ENCODE measurements at places on chromosomes 13 and 19. TPM values are rescaled to one million over a fixed set of nuclear protein-coding genes. Genes with fewer than 3 reads are reported as not detected.

DNA sequence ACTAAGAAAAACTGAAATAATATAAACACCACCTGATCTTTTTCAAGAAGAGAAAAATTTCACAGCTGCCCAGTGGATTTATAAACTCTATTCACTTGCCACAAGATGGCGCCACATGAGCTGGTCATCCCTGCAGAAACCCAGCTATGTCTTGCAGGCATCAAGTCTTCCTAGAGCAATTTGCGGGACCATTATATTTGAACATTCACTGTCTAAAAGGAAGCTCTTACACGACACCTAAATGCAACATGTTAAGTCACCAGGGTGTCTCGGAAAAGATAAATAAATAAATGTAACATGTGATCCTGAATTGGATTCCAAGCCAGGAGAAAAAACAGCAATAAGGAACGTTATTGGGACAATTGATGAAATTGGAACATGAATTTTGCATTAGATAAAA, 20.3 kb upstream of the AKT2 start:
- no peak for DNase-seq

- DNase-seq = no peak
These were observed 22.5 kb downstream of the GATAD2A start for GRCh38 chr19:19427944-19428343.

- DNase-seq = no peak
These were observed 95.3 kb upstream of the SLC15A1 start for GRCh38 chr13:98847780-98848179.

GRCh38 chr13:114179087-114179658, at the start of gene CFAP97D2:
Gene CFAP97D2 (plus strand): TSS chr13:114179257. CDS start chr13:114179331, 74 bp downstream.
- DNase-seq = no peak

SIGLEC10 gene
- total RNA-seq = 1.1 TPM

DNA sequence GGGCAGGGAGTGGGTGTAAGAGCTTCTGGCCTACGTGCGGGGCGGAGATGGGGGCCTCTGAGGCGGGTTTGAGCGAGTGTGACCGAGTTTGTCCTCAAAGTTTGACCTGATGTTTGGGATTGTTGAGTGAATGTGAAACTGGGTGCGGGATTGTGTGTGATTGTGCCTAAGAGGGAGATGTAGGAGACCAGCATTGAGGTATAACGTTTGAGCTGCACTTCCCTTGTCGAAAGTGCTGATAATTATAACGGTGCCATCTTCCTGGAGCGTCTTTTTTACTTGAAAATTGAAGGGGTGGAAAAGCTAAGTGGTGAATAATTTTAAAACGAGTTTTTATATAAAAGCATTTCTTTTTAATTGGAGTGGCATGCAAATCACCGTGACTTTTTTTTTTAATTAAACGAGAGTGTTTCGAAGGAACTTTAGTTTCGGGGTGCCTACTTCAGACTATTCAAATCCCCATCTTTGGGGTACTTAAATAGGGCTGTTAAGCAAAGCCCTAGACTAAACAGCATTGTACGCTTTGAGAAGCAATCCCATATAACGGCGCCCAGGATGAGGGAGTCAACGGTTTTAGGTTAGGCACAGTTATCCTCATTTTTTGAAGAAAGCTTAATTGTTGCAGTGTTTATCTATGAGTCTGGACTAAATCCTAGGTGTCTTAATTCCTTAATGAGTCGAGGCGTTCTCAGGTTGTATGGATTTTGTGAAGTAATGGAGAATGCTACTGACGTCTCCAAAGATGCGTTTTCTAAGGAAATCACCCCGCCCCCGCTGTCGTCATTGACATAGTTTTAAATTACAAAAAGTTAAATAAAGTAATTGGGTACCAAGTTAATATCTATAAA, 594 bp downstream of the ZNF146 start:
- DNase-seq = no peak

MBD3L2 gene
- total RNA-seq = not detected

WASF3 gene
- 46.3 TPM for total RNA-seq

DNA sequence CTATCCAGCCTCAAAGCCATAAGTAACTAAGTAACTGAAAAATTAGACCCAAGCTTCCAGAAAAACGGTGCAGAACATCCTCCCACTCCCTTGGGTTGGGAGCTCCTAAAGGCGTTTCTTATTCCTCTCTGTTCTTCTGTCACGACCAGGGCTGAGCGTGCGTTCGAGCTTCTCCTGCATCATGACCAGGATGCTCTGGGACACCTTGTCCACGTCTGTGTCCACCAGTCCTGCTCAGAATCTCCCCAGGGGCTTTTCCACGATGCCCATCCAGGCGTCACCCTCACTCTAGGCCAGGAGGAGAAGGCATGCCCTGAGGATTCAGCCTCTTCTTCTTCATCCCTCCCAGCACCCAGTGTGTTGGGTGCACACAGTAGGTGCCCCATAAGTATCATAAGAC, 37.8 kb upstream of the GAS6 start:
- DNase-seq = peak; percentile 7
